ENCODE measurements at places on chromosomes 2 and 18.

DNA sequence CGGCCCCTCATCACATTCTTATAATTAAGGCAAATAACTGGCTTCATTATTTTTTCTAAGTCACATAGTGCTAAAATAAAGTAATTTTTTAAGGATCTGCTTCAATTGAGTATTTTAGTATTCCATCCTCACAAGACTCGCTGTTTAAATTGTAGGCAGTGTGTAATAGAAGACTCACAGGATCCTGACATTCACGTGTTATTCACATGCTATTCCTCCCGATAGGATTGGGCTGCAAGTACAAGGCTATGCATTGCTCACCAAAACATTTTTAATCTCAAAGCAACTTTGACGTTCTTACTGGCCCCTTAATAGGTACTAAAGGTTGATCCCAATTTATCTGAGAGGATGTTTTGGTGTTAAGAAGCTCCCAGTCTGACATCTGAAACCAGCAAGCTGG, 127.6 kb upstream of the L3MBTL4 start:
- no peak for DNase-seq

GRCh38 chr2:236054621-236055305, 113.4 kb downstream of the GBX2 start:
- DNase-seq, result no peak

GRCh38 chr2:52613064-52613463, 1154.5 kb upstream of the CHAC2 start:
- no peak for DNase-seq

DNA sequence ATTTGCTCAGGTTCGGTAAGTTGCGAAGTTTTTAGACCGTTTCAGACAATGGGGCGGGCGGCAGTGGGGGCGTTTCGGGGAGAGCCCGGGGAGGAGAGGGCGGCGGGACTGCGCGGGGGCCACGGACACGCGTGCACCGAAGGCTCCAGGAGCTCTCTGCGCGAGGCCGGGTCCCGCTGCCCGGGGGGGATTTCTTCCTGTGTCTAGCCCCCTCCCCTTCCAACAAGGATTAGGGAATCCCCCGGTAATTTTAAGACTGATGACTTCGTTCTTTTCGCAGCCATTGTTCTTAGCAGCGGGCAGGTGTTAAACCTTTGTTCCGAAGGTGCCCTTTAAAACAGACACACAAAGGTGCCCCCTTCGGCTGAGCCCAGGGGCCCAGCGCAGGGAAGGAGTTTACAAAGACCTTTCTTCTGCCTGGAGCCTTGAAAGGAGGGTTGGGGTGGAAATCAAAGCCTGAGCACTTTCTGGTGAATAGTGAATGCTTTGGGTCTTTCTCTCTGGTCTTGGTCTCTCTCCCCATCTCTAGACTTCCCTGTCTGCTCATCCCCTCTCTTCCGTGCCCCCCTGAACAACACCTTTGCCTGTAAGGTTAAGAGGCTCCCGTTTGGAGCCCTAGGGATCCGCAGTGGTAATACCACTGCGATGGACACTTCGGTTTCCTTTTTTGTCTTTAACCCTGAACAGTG, 2.1 kb downstream of the TRIB2 start:
- DNase-seq, result no peak

- DNase-seq, result no peak
These were observed 140.3 kb downstream of the TCF4 start for GRCh38 chr18:55447672-55448018.

DNA sequence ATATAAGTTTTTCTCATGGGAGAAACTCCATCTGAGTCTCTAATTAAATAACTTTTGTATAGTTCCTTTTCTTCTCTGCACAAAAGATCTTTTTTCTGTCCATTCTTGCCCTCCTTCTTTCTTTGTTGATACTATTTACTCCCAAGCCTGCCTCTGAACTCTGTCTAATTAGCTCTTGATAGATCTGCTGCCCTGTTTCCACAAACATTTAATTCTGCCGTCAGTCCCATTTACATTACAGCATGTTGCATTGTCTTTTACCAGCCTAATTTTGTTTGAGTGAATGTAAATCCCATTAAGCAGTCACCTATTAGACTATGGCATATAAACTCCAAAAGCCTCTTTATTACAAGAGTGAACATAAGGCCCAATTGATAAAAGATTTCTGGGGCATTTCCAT, 254.4 kb downstream of the ERBB4 start:
- DNase-seq, result no peak

DNA sequence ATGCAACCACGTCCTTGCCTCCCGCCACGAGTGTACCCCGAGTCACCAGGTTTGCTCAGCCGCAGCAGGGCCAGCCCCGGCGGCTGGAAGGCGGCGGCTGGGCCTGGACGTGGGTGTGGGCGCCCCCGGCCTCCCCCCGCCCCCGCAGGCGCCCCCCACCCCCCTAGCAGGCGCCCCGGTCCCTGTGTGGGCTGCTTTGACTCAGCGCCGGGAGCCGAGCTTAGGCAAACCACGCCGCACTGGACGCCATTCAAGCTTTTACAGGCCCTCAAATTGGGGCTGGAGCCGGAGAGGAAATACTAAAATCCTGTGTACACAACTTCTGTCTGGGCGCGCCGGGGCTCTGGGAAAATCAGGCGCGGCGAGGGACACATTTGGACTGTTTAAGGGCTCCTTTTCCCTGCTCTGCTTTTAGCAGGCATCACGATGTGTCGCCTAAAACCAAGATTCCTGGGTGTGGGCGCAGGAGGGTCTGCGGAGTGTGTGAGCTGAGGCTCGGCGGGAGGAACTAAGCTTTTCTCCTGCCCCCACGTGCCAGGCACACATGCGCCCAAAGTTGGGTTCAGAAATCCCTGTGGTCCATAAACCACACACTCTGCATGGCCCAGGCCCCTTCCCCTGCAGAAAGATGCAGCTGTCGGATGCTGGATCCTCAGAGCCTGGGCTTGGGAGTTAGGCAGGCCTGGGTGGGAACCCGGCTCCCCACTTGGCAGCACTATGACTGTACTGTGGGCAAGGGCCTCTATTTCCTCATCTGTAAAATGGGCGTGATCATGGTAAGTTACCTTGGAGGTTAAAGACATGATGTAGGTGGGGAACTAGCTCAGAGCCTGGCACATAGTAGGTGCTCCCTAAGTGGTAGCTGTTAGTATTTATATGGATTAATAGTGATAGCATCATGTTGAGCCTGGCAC, 57.6 kb downstream of the ATOH8 start:
- DNase-seq, result no peak

DNA sequence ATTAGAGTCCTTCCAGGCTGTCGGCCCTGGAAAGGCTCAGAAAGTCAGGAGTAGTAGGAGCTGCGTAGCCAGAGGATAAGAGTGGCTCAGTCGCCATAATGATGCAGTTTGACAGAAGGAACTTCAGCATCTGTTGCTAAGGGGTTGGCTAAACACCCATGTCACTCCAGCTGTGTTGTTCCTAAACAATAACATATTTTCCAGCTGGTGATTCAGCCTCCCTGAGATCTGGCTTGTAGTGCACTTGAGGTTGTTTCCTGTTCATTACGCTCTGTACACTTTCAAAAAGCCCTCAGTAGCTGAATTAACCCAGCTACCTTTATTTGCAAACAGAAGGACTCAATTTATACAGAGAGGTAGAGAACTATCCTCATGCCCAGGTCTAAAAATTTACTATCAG, 39.7 kb upstream of the EPAS1 start:
- no peak for DNase-seq

DNA sequence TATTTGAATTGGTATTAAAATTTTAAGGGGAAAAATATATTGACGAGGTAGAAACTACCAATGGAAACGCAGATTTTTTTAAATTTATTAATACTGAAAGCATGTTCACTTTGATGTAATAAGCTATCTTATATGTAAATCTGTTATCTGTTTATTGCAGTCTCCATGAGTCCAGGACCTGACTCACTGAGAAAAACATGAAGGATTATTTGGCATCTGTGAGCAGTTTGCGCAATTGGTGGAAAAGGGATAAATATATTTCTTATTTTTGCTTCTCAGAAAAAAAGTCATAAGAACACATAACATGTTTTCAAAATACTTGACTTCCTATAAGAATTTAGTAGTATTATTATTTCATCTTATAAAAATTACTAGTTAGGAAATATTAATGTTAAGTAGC, 561.4 kb downstream of the ADCYAP1 start:
- DNase-seq, result no peak

GRCh38 chr2:160419776-160420505, 73.7 kb downstream of the RBMS1 start:
- no peak for DNase-seq

GRCh38 chr2:101400506-101401325, 13.4 kb upstream of the CREG2 start:
- DNase-seq, result no peak

DNA sequence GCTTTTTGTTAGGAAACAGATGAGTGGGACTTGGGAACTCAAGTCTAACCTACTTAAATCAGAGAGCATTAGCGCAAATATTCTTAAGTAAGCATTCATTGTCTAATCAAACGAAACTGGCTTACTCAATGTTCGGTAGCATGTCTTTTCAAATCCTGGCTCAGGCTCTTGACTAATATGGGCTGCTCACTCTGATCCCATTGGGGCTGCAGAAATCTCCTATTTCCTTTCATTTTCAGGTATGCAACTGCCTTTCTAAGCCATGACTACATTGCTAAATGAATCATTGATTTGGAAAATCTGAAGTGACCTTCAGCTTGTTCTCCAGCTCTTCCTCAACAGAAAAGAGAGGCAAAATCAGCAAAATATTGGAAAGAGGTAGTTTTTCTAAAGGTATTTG, 2084.4 kb upstream of the PIK3C3 start:
- no peak for DNase-seq

DNA sequence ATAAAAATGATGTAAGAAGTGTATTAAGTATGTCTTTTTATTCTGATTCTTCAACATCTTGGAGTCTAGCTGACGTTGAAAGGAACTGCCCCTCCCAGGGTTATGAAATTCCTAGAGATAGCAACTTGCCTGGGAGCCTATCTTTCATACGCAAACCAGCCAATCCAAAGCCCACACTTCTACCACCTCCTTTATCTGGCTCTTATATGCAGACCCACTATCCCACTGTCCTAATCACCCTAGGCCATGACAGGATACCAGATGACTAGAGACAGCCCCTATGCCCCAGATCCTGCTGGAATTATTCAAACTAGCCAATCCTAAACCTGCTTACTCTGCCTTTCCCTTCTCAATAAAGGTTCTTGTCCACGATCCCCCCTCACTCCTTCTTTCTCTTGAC, 11.8 kb upstream of the CDC42EP3 start:
- no peak for DNase-seq

GRCh38 chr2:196249860-196250259, 78.5 kb upstream of the STK17B start:
- no peak for DNase-seq

GRCh38 chr18:67467188-67467587, 49.3 kb downstream of the DSEL start:
- DNase-seq, result no peak

DNA sequence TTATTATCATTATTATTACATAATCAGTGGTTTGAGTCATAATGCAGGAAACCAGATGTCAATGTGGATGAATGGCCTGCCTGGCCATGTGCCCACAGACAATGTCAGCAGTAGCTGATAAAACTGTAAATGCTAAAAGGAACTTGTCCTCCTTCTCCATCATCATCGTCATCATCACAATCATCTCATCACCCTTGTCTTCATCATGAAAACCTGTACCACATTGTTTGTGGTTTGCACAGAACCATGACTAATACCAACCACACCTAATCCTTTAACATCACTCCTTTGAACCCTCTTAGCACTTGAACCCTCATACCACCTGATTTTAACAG, 96.0 kb downstream of the HNMT start:
- DNase-seq, result no peak

DNA sequence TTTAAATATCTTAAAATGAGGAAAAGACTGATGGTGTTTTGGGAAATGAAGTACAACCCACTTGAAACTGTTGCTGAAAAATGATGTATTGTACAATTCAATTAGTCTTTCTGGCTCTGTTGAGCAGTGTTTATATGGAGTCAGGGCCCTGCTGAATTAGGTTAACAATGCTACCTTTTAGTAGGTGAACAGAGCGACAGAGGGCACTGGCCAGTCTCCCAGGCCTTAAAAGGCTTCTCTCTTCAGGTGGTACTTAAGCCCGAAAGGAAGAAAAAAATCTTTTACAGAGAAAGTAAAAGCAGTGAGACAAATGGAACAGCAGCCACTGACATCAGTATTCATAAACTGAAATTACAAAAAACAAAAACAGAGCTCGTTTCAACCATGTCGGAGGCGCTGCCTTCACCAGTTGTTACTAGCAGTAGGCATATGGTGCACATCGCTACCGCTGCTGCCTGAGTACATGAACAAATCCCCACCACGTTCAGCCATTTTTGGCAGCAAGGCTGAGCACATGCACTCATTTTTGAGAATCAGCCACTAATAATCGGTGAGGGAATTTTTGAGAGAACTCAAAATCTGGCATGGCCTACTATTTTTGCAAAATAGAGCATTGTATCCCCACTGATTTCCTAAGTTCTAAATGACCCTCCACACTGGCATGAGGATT, 91.8 kb downstream of the PLEKHM3 start:
- DNase-seq, result no peak

DNA sequence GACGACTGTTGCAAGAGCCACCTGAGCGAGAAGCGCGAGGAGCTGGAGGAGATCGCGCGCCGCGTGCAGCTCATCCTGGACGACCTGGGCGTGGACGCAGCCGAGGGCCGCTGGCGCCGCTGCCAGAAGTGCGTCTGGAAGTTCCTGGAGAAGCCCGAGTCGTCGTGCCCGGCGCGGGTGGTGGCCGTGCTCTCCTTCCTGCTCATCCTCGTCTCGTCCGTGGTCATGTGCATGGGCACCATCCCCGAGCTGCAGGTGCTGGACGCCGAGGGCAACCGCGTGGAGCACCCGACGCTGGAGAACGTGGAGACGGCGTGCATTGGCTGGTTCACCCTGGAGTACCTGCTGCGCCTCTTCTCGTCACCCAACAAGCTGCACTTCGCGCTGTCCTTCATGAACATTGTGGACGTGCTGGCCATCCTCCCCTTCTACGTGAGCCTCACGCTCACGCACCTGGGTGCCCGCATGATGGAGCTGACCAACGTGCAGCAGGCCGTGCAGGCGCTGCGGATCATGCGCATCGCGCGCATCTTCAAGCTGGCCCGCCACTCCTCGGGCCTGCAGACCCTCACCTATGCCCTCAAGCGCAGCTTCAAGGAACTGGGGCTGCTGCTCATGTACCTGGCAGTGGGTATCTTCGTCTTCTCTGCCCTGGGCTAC, 1.2 kb downstream of the KCNF1 start:
- no peak for DNase-seq

GRCh38 chr2:188078534-188078933, 213.1 kb upstream of the GULP1 start:
- DNase-seq, result no peak

DNA sequence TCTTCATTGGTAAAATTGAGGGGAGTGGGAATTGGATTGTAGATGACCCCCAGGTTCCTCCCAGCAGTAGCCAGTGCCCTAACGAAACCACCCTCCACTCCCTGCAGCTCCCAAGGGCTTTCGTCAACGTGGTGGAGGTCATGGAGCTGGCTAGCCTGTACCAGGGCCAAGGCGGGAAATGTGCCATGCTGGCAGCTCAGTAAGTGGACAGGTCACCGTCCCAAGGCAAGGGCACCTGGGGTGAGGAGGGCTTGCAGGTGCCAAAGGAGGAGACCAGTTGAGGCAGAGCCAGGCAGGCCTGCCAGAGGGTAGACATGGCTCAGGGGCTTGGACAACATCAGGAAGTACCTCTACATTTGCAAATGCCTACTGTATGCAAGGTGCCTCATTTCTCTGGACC, 122.6 kb upstream of the PPP1CB start:
- DNase-seq, result no peak

GRCh38 chr18:79798999-79799370, 1.2 kb downstream of the KCNG2 start:
- no peak for DNase-seq

GRCh38 chr2:238616681-238617080, 190.0 kb downstream of the ASB1 start:
- DNase-seq, result no peak

GRCh38 chr18:35247412-35248249, 6.8 kb downstream of the ZNF397 start:
- no peak for DNase-seq
